ENCODE measurements at places on chromosomes 7 and 10.

- DNase-seq, result no peak
These were observed 454.0 kb downstream of the NEBL start for GRCh38 chr10:20443094-20443493.

DNA sequence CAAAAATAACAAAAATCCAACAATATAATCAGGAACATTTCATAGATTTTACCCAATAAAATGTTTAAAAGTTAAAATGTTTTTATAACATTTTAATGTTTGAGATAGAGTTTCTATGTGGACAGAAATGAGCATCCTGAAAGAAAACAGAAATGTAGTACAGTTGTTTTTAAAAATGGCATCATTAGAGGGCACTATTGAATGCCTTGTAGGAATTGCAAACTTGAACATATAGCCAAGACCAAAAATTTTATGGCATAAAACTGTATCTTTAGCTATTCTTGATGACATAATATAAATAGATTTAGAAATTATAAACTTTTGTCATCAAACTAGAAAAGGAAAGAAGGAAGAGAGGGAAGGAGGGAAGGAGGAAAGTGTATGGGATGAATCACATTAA is 1372.7 kb downstream of the GATA3 start:
- no peak for DNase-seq

- no peak for DNase-seq
These were observed 446.6 kb downstream of the GFRA1 start for GRCh38 chr10:115826396-115826795.

DNA sequence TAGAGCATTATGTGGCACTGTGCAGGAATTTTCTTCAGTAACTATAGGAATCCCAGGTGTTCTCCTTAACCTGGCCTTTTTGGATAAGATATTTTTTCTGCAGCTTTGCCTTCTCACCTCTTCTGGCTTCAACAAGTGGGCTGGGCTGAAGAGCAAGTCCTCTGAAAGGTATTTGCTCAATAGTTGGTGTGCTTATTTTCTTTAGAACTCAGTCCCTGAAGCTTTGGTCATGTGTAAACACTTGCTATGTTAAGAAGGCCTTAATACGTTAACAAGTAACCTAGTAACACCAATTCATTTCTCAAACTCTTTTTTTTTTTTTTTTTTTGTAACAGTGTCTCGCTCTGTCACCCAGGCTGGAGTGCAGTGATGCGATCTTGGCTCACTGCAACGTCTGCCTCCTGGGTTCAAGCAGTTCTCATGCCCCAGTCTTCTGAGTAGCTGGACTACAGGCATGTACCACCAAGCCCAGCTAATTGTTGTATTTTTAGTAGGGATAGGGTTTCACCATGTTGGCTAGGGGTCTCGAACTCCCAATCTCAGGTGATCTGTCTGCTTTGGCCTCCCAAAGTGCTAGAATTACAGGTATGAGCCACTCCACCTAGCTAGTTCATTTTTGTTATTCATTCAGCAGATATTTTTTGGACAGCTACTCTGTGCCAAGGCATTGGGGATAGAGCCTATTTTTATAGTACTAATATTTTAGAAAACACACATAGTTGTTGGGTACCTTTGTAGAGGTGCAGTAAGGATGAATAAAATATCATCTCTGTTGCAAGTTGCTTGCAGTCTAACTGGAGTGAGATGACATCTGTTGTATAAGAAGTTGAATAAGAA is 164.6 kb downstream of the SND1 start:
- DNase-seq, result no peak

DNA sequence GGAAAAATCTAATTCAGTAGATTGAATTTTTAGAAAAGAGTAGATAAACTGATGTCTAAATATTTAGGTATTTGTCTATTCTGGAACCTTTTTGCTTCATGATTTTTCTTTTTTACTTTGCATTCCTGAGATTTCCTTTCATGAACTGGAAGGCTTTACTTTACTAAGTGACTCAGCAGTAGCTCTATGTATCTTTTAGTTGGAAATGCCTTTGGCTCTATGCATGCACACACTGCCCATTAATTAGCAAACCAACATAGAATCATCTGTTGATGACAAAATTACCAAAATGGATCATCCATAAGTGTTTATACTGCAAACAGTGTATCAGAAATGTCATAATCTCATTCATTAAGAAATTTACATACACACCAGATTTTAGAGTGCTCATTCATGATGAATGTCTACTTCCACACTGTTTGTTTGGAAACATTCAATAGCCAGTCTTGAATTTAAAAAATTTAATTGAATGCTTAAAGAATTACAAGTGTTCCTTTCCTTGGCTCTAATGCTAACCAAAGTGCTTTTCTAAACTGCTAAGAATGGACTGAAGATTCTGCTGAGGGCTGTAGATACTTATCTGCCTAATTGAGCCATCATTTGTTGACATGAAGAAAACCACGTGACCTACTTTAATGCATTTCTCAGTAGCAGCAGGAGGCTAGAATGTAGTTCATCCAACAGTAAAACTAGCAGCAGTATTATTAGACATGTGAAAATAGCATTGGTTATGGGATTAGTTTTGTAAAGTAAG is 282.0 kb downstream of the ADK start:
- no peak for DNase-seq

GRCh38 chr7:99752356-99752755 is 17.4 kb upstream of the CYP3A7 start:
- no peak for DNase-seq

- no peak for DNase-seq
These were observed 17.9 kb upstream of the TRIL start for GRCh38 chr7:28976022-28976421.

DNA sequence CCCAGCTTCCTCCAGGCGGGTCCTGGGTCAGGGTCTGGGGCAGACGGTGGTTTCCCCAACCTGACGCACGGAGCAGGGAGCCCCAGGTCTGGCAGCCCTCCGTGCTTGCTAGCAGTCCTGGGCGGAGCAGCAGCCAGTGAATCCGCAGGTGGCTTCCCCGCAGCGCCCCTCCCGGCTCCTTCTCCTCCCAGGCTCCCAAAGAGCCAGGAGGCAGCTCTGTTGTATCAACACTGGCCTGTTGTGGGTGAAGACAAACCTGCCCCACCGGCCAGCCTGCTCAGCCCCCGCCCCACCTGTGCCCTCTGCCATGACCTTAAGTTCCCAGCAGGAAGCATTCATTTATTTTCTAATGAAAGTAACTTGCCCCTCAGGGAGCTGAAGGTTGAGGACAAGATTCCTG is 24.0 kb upstream of the TMEM213 start:
- no peak for DNase-seq

- no peak for DNase-seq
These were observed 8.8 kb upstream of the ATRNL1 start for GRCh38 chr10:115084277-115084850.

GRCh38 chr7:46463170-46463569 is 542.1 kb upstream of the IGFBP3 start:
- DNase-seq, result no peak

DNA sequence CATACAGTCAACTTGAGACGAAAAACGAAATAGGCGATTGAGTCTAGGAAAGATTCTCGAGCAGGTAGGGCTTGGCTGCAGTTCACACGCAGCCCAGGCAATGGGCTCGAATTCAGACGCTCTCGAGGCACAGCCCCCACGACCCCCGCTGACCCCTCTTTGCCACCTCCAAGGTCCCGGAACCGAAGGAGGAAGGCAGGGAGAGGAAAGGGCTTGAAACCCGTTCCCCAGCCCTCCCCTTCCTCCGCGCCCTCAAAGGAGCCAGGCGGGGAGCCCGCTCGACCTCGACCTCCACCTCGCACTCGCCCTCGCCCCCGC is 441 bp downstream of the CCDC186 start:
- DNase-seq, result no peak

- no peak for DNase-seq
These were observed 254.2 kb downstream of the COBL start for GRCh38 chr7:51062222-51062987.

- DNase-seq, result no peak
These were observed 96.0 kb upstream of the RSU1 start for GRCh38 chr10:16913266-16913665.

DNA sequence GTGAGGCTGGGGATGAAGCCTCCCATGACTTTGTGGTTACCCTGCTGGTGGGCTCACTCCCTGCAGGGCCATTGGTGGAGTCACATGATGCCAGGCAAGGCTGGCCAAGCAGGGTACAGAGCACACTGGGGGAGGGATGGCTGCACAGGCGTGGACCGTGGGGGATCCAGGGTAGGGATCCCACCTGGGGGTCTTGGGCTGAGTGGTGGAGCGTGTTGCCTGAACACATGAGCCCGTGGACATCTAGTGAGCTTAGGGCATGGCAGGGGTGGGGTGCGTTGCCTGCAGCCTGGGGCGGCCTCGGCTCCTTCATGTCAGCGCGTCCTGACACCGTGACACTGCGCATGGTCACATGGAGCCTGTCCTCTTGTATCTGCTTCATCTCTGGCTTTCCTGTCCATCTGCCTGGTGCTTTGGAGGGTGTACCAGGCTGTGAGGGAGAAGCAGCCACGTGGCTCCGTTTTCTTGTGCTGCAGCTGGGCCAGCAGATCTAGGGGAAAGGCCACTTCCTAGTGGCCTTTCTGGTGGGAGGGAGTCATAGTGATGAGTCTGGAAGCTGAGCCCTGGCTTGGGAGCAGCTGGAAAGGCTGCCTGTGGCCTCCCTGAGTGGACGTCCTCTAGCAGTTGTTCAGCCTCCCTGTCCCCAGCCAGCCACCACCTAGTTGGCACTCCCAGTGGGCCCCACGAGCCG is 96.2 kb downstream of the LHPP start:
- DNase-seq, result no peak

DNA sequence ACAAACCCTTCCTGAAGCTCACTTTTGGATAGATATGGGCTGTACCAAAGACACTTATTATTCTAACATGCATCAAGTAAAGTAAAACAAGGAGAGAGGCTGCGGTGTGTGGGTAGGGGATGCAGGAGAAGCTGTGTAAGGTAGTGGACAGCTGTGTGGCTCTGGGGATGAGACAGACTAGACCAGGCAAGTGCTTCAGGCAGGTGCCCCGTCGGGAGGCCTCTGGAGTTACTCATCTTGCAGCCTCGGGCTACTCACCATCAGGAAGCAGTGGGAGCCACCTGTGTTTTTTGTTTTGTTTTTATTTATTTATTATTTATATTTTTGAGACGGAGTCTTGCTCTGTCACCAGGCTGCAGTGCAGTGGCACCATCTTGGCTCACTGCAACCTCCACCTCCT is 49.3 kb upstream of the NCAPG2 start:
- no peak for DNase-seq

GRCh38 chr10:112732277-112732921 is 217.6 kb upstream of the TCF7L2 start:
- DNase-seq, result no peak
